Pulmonary artery endothelial cell (primary cell): ENCODE measurements at places on chromosomes 13 and 19. TPM values are rescaled to one million over a fixed set of nuclear protein-coding genes. Genes with fewer than 3 reads are reported as not detected.

- no peak for DNase-seq
These were observed 157.0 kb upstream of the FNDC3A start for GRCh38 chr13:48818495-48819356.

Gene ZNF625
- total RNA-seq, result 11.1 and 12.9 TPM in 2 replicates

Gene SLC17A7
- 0.04 TPM in 1 of 2 replicates, not detected in the other for total RNA-seq

Gene MBD3L3
- not detected in 2 replicates for total RNA-seq

Gene RASA3
- total RNA-seq, result 41.0 and 41.5 TPM in 2 replicates

GRCh38 chr19:4124638-4125037 is 716 bp upstream of the MAP2K2 start:
- no peak for DNase-seq

- no peak for DNase-seq
These were observed 15.7 kb upstream of the CCDC169 start for GRCh38 chr13:36313047-36313969.

DNA sequence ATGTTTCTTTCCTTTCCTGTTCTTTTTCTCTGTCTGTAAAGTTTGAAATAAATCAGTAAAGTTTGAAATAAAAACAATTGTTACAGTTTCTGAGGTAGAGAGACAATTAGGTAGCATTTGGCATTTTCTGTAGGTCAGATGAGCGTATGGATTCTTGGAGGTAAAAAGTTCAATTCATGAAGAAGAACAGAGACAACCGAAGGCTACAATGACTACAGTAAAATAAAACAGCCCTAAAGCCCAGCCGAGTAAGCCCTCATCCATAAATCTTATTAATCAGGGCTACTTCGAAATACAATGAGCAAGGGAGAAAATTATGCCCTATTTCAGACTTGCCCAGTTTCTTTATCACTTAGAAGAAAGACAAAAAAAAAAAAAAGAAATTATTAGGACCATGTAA is 941.9 kb upstream of the SLC10A2 start:
- DNase-seq, result no peak

Gene KIR2DL3
- not detected in 2 replicates for total RNA-seq

Gene NKPD1
- total RNA-seq, result 0.11 and 0.13 TPM in 2 replicates

GRCh38 chr13:59671881-59672280 is 491.8 kb downstream of the DIAPH3 start:
- DNase-seq, result peak; percentile 15

Gene IGSF23
- total RNA-seq, result 0.25 and 0.46 TPM in 2 replicates

DNA sequence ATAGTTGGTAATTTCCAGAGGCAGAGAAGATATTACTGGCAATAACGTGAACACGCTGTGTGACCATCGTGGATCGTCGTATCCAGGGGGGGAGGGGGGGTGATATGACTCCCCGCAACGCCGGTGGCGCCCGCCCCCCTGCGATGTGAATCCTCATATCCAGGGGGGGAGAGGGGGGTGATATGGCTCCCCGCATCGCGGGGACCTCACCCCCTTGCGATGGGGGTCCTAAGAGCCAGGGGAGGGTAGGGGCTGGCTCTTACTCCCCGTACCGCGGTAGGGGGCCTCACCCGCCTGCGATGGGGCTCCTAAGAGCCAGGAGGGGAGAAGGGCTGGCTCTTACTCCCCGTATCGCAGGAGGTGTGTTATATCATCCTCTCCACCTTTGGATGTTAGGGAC is 31.3 kb upstream of the RGCC start:
- no peak for DNase-seq

Gene DPF1
- total RNA-seq, result 1.3 and 1.8 TPM in 2 replicates

- no peak for DNase-seq
These were observed 8.1 kb upstream of the ICAM1 start for GRCh38 chr19:10262771-10263170.

- DNase-seq, result peak; percentile 71
These were observed at the start of gene NOVA2 for GRCh38 chr19:45973553-45974338. NOVA2 (minus strand) TSS chr19:45973865; CDS start chr19:45973351, 514 bp downstream.

Gene SIGLEC12
- total RNA-seq, result not detected in 2 replicates

DNA sequence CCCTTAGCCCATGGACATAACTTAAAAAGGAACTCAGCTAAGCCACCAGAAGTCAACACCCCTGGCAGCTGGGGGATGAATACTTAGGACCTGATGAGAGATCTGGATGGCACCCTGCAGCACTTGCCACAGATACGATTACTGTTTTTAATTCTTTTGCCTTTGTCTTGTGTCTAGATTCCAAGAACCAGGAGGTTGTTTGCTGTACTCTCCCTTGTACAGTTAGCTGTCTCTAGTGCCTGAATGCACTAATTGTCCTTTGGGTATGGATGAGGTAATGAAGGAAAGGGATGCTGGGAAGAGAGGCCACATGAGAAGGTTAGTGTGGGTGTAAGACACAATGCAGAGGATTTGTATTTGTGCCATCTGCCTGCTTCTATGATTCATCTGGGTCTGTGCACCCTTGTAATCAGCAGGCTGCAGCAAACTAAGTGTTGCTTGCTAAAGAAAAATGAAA is 385.8 kb downstream of the KCNRG start:
- DNase-seq, result no peak

- no peak for DNase-seq
These were observed 40.9 kb downstream of the DEDD2 start for GRCh38 chr19:42176649-42176989.

DNA sequence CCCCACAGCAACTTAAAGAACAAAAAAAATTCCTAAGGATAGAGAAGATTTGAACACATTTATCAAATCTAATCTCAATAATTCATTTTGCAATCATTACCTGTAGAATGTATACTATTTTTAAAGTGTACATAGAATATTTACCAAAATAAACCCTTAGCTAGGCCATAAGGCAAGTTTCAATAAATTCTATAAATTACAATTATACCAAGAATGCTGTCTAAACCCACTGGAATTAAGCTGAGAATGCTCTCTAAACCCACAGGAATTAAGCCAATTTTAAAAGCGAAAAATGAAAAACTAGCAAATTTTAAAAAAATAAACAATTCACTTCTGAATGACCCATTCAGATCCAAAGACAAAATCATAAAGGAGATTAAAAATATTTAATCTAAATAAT is 540.4 kb upstream of the NBEA start:
- DNase-seq, result no peak

DNA sequence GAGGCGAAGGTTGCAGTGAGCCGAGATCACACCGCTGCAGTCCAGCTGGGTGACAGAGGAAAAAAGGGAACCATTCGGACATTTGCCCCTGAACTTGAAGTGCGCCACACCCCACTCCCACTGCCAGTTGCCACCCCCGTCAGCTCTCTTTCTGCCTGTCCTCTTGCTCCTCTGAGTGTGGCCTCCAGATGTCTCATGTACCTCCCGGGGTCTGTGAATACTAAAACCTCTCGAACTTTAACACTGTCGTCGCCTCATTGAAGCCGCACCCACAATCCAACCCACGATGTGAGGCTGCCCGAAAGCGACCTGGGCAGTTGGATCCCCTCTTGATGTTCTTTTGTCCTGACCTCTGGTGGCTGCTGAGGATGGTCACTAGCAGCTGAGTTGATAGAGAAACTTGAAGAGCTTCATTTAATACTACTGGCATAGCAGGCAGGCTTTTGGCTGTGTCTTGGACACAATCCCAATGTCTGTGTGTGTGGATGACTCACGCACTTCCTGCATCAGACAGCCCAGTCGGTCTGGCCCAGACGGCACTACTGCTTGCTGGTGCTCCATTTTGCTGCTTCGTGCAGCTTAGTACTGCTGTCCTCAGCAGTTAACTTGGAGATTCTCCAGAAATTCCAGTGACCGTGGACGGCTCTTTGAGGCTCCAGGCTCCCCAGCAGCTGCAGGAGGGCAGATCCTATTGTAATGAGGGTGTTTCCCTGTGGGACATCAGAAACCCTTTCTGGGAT is 4.2 kb downstream of the FPR3 start:
- peak; percentile 98 for DNase-seq

GRCh38 chr13:49997955-49998354 is 1.1 kb downstream of the TRIM13 start:
- DNase-seq, result no peak

Gene EDDM13
- 0.21 and 0.46 TPM in 2 replicates for total RNA-seq

DNA sequence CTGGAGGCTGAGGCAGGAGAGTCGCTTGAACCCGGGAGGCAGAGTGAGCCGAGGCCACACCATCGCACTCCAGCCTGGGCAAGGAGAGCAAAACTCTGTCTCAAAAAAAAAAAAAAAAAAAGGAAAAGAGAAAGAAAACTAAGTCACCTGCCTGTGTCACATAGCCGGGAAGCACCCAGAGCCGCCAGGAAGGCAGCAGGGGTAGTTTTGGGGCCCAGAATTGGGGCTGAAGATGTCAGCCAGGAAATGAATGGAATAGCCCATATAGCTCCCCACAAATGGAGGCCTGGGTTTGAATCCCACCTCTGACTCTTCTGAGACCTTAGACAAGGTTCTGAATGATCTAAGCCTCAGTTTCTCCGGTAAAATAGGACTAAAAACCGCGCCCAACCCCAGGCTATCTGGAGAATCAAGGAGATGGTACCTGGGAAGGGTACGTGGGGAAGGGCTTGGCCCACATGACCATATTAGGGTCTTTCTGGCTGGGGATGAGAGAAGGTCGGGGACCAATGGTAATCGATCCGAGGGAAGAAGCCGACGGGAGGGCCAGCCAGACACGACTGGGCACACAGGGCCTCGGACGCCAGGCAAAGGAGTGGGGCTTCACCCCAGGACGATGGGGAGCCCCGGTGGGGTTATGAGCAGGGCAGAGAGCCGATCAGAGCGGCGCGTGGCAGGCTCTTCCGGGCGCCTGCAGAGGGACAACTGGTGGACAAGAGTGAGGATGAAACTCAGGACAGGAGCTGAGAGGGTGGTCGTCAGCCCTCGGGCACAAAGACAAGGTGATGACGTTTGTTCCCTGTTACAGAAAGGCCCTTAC is 14.4 kb downstream of the CCDC124 start:
- DNase-seq, result no peak

Gene INAFM1
- 0.73 and 1.3 TPM in 2 replicates for total RNA-seq

DNA sequence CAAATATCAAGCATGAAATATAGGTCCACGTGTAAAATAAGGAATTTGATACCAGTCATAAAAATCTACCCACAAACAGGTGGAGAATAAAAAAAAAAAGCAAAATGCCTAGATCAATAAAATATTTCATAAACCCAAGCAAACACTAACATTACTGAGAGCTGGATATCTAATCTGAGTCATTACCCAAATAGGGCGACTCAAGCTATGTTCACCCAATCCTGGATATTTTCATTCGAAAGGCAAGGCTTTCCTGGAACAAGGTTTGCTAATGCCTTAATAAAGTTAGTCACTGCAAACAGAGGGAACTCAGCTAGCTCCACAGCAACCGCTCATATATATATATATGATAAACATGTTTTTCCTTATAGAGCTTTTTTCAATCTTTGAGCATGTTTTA is 33.5 kb upstream of the TM9SF2 start:
- DNase-seq, result no peak

Gene KLK15
- not detected in 2 replicates for total RNA-seq

DNA sequence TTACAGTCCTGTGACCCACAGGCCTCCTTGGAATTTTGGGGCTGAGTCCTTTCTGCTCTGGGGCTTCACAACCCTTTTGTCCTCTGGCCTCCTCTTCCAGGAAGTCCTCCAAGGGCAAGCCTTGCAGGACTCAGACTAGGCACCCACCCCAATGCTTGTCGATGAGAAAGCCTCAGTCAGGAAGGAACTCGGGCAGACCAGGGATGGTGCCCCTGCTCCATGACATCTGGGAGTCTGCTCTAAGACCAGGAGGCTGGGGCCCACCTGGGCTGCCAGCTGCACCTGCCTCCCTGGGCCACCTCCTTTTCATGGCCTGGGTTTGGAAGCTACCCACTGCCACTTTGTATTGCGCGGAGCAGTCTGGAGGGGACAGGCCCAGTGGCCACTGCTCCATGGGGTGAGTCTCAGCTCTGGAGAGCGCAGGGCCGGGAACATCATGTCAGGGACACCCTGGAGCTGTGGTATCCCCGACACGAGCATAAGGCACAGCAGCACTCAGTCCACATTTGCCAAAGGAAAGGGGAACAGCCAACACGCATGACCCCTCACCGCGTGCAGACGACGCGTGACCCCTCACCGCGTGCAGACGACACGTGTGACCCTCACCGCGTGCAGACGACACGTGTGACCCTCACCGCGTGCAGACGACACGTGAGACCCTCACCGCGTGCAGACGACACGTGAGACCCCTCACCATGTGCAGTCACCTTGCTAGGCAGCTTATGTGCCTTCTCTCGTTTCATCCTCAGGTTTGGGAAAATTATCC is 10.8 kb downstream of the C2CD4C start:
- DNase-seq, result no peak

Gene APOE
- 0.53 and 1.7 TPM in 2 replicates for total RNA-seq

DNA sequence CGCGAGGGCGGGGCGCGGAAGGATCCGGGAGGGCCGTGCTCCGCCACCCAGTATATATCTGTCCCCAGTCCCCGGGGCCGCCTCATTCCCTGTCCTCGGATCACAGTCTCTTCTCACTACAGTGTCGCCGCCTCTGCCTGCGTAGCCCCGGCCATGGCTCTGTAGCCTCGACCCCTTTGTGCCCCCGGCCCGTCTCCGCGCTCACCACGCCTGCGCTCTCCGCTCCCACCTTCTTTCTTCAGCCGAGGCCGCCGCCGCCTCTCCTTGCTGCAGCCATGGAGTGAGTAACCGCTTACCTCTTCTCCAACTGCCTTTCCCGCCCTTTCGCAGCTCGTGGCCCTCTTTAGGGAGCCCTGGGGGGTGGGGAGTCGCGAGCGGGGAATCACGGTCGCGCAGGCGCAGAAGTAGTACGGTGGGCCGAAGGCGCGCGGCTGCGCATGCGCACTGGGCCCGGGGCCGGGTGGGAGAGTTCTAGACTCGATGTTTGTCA is at the start of the genes ATF5 and NUP62:
TSS of gene ATF5 (plus strand) at position 85 of the 490 bp plus-strand sequence. CDS start 1,646 bp downstream, outside the sequence.
TSS of gene NUP62 (minus strand) at position 384 of the 490 bp plus-strand sequence. CDS start 19,697 bp downstream, outside the sequence.
- no peak for DNase-seq

DNA sequence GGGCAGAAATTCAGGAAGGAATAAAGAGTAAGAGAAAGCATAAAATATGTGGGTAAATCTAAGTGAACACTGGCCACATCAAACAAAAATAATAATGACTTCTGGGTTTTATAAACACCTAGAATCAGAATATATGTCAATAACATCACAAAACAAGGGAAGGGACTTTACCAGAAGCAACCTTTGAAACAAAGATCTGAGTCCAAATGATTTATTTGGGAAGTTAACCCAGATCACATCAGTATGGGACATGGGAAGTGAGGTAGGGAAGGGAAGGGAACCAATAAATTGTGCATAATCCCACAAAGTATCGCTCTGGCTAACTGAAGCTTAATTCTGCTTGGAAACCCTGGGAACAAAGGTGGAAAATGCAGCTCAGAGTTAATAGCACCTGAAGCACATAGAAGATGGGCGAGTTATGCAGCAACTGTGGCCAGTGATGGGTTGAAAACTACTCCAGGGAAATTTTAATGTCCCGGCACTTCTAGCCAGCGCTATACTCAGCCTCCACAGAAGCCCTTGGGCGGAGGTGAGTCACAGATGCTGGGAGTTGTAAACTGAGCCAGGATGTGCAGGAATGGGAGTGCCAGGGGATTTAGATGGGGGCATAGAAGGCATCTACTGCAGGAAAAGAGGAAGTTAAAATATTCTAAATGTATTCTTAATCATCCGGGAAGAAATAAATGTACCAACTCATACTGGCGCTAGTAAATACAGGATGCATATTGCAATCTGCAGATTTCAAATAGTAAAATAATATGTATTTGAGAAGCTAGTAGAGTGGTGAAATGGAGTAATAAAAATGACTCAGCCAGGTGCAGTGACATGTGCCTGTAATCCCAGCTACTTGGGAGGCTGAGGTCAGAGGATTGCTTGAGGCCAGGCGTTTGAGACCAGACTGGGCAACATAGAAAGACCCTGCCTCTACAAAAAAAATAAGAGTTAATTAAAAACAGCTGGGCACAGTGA is 34.2 kb upstream of the CEBPG start:
- DNase-seq, result no peak

GRCh38 chr19:35929876-35930275 is 6.3 kb upstream of the LRFN3 start:
- DNase-seq, result no peak

GRCh38 chr19:10836479-10837330 is 693 bp upstream of the TMED1 start:
- peak; percentile 29 for DNase-seq

- DNase-seq, result no peak
These were observed 42.9 kb upstream of the ZNF14 start for GRCh38 chr19:19775891-19776205.
